ENCODE measurements at places on chromosomes 7 and 10.

- peak; percentile 85 for DNase-seq
Measured at GRCh38 chr7:106153891-106154449, 41.9 kb upstream of the SYPL1 start.

GRCh38 chr7:112192236-112193154 is 13.7 kb downstream of the DOCK4 start:
- no peak for DNase-seq

GRCh38 chr7:80736371-80737125 is 98.1 kb downstream of the CD36 start:
- no peak for DNase-seq

- no peak for DNase-seq
Measured at GRCh38 chr10:48701941-48702340, 17.3 kb downstream of the WDFY4 start.

DNA sequence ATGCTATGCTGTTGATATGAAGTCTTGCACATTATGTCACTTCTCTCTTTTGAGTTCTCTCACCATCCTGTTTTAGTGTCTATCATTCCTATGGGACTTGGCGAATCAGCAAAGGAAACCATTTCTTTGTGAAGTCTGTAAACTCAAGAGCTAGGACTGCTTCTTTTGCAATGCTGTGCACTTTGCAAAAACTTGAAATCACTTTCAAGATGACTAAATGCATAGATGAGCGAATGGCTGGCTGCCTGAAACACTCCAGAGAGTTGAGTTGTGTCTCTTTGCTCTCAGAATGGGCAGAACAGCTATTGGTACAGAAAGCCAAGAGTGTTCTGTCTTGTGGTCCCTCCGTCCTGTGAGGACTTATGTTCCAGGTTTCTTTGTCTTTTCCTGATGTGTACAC is 18.3 kb upstream of the ELMO1 start:
- DNase-seq, result no peak

- DNase-seq, result no peak
Measured at GRCh38 chr10:1451362-1451888, 285.9 kb downstream of the ADARB2 start.

GRCh38 chr7:33705333-33705833 is 200.0 kb upstream of the BMPER start:
- DNase-seq, result no peak

DNA sequence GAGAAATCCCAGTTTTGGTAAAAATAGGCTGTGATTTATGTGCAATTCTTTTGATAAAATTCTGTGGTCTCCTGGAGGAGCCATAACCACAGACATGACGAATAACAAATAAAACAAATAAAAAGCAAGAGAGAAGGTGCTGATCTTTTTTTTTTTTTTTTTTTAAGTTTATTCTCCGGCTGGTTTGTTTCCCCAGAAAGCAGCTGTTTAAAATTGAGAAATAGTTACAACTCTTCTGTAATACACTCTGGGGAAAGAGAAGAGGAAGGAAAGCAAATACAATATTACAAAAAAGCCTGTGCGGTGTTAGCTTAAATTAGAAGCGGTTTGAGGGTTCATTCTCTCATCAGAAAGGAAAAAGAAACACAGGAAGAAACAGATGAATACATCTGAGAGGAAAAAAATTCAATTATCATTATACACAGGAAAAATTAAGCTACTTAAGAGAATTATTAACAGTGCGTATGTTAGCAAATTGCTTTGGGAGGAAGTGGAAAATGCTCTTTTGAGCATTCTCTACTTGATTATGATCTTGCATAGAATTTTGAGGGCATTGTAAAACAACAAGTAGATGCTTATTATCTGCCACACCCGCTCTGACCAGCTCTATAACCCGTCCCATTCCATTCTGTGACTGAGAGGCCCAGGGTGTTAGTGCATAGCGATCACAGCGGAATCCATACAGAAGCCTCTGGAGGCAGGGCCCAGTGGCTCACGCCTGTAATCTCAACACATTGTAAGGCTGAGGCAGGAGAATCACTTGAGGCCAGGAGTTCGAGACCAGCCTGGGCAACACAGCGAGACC is 40.6 kb upstream of the WAC start:
- DNase-seq, result peak; percentile 69

DNA sequence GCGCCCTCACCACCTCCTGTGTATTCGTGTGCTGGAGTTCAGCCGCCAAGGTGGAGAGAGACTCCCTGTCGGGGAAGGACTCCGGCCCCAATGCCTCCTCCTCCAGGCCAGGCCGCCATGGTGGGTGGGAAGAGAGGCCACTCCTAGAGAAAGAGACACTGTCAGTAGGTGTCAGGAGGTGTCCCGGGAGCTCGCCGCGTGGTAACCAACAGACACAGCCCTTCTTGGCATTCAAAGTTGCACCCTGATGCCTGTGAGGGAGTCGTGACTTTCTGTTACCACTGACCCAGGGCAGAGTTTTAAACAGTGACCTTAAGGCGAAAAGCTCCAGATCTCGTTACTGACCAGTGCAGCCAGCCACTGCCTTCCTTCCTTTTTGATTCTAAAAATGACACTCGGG is 155.2 kb downstream of the CUX1 start:
- DNase-seq, result no peak

DNA sequence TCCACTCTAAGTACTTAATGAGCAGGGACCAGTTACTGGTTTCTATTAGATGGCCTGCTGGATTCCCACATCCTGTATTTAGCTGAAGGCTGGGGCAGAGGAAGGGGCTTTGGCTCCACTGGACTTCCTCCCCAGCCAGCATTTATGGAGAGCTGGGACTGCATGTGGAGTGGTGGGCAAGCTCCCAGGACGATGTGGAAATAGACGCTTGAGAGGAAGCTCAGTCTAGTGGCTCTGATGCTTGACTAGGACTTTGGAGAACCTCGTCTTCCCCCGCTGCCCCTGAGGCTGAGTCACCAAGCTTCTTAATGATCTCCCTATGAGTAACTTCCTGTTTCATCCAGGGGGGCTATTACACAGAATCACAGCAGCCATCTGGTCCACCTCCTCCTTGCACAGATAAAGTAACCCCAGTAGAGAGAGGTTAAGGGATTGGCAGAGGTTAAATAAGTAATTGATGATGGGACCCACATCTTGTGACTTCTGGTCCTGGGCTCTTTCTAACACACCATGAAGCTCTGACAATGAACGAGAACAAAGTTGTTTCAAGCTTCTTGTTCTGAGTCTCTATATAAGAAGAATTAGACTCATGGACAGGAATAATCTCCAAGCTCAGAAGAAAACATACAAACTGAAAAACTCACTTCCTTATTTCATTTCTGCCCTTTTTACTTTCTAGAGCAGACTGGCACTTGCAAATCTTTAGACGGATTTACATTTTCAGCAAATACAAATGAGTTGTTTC is 126.2 kb downstream of the PRPF18 start:
- DNase-seq, result peak; percentile 88
